ENCODE measurements at places on chromosomes 3 and 15.

DNA sequence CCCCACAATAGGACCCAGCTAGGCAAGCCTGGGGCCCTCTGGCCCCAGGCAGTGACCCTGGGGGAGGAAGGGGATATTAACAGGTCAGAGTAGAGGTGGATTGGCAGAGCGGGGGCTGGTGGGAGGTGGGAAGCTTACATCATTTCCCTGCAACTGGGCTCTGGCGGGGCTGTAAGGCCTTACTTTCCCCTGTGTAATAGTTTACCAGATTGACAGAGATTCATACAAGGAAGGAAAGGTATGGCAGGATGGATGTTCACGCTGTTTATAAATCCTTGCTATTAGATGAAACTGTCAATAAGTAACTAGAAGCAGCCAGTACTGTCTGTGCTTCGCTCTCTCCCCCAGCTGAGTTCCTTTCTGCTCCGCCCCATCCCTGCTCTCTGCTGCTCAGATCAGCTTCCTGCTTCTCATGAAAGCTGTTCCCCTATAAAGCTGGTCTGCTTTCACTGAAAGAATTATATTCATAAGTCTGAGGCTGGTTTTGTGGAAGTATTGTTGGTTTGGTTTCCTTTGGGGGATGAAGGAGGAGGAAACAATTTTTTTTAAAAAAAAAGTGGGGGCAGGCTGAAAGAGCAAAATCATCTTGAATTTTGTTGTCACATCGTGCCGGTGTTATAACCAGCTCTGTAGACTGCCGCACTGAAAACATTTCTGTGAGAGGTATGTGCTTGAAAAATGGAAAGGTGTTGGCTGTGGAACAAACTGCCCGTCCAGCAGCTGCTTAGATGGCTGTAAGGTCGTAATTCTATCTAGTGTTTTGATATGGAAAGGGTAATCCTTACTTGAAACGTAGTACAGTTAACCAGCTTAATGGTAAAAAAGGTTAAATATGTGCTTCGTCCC lies 76.4 kb downstream of the BBX start:
- peak; percentile 59 for DNase-seq

- DNase-seq = no peak
These were observed 7.2 kb downstream of the GLDN start for GRCh38 chr15:51348688-51349087.

GRCh38 chr3:36372534-36372935 lies 7.8 kb upstream of the STAC start:
- no peak for DNase-seq

DNA sequence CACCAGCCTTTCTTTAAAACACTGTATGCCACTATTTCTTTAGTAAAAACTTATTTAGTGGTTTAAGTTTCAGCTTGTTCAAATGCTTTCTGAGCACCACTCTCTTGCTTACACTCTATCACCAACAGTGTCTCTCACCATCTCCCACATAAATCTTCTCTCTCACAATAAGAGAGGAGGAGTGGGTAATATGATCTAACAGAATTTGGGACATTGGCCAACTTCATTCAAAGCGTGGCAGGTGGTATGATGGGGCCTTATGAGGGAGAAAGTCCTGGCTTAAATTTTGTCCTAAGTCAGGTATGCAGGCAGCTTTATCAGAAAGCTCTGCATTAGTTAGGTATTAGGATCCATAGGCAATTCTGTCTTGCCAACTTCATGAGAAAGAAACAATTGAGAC lies 1132.5 kb downstream of the TUSC7 start:
- no peak for DNase-seq

- no peak for DNase-seq
These were observed 166.6 kb downstream of the SATB1 start for GRCh38 chr3:18258492-18258891.

- DNase-seq = no peak
These were observed 513.1 kb upstream of the CBLB start for GRCh38 chr3:106381939-106382335.

Data from GDM1 (cell line).